ENCODE measurements at places on chromosomes 16 and 17. TPM values are rescaled to one million over a fixed set of nuclear protein-coding genes. Genes with fewer than 3 reads are reported as not detected.

DNA sequence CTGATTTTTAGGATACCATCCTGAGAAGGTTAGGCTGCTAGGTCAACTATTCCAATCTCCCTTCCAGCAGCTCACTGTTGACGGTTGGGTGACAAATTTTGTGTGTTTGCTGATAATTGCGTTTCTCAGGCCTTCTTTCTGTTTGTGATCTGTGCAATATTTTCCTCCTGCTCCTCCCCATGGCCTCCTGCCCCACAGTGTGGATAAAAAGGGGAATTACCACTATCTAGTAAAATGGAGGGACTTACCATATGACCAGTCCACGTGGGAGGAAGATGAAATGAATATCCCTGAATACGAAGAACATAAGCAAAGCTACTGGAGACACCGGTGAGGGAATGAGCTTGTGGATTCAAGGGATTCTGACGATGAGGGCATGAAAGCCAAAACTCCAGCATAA lies 9.2 kb downstream of the CHD3 start:
- H3K27me3 ChIP-seq: no peaks in the 10 kb centered on the region
- DNase-seq: peak; percentile 21
- no peak overlapping the region for H3K27ac ChIP-seq
- H3K4me1 ChIP-seq: no peaks in the 10 kb centered on the region
- no peak overlapping the region for H3K4me3 ChIP-seq

GRCh38 chr16:67594956-67595355 lies 32.6 kb downstream of the CTCF start:
- H3K4me1 ChIP-seq: peaks cover 11% of the 10 kb centered on the region
- no peak overlapping the region for H3K4me3 ChIP-seq
- no peaks in the 10 kb centered on the region for H3K27me3 ChIP-seq
- no peaks in the 10 kb centered on the region for H3K36me3 ChIP-seq

DNA sequence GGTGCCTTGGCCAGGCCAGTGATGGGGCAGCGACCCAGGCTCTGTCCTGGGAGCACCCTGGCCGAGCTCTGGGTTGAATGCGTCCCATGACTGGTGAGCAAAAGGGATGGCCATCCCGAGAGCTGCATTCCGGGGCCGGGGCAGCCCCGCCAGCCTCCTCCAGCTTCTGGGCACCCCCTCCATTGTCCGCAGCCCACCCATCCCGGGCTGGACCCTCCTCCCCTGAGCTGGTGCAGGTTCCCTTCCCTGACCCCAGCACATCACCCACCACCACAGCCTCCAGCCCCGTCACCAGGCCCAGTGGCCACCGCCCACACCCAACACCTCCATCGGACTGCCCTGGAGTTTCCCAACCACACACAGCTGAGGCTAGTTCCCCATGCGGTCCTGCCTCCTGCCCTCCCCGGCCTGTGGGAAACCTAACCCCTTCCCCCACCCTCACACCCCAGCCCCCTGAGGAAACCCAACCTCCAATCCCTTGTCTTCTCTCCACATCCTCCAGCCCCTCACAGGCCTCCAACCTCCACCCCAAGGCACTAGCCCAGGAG lies 16.2 kb upstream of the PVALEF start:
- no peaks in the 10 kb centered on the region for H3K27me3 ChIP-seq
- H3K36me3 ChIP-seq: no peaks in the 10 kb centered on the region

KRT9 gene
- total RNA-seq: not detected

DNA sequence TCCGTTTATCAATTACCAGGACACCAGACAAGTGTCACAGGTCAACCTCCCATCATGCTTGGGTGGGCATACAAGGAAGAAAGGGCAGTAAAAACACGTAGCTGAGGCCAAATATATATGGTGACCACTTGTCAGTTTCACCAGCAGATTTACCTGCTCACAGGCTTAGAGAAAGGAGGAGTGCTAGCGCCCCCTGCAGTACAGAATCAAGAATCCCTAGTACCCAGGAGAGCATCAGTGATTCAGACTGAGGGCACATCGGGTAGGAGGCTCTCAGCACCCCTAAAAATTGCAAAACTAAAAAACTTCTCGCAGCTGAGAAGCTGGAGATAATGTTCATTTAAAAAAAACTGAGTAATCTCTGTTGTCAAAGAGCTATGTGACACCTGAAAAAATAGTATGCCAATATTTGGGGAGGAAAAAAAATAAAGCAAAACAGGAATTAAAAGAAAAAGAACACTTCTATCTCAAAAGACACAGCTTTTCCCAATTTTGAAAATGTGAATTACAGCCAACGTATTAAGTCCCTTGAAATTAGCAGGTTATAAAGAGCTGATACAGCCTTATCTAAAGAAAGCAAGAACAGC lies 21.2 kb upstream of the MON1B start:
- no peaks in the 10 kb centered on the region for H3K36me3 ChIP-seq
- peak; percentile 55 for DNase-seq
- no peak overlapping the region for H3K4me3 ChIP-seq
- H3K4me1 ChIP-seq: no peaks in the 10 kb centered on the region
- H3K27ac ChIP-seq: no peak overlapping the region

NUPR1 gene
- total RNA-seq: 16.5 TPM

DNA sequence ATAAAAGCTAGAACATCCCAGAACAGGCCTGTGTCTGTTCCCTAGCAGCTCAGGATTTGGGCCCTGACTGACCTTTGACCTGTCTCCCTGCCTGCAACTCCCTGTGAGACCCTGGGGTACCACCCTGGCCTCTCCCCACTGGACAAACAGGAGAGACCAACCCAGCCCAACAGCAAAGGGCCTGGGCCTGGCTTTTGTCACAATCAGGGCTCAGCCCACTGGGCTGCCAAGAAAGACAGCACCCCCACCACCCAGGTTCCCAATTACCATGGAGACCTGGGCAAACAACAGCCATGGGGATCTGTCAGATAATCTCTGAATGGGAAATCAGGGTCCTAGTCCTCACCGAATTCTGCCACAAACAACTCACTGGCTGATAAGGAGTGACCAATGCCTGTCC lies 11.1 kb downstream of the PLLP start:
- H3K4me3 ChIP-seq: no peak overlapping the region
- DNase-seq: no peak
- peaks cover 20% of the 10 kb centered on the region for H3K4me1 ChIP-seq
- no peak overlapping the region for H3K27ac ChIP-seq

EEF2K gene
- total RNA-seq: 15.0 TPM

DNA sequence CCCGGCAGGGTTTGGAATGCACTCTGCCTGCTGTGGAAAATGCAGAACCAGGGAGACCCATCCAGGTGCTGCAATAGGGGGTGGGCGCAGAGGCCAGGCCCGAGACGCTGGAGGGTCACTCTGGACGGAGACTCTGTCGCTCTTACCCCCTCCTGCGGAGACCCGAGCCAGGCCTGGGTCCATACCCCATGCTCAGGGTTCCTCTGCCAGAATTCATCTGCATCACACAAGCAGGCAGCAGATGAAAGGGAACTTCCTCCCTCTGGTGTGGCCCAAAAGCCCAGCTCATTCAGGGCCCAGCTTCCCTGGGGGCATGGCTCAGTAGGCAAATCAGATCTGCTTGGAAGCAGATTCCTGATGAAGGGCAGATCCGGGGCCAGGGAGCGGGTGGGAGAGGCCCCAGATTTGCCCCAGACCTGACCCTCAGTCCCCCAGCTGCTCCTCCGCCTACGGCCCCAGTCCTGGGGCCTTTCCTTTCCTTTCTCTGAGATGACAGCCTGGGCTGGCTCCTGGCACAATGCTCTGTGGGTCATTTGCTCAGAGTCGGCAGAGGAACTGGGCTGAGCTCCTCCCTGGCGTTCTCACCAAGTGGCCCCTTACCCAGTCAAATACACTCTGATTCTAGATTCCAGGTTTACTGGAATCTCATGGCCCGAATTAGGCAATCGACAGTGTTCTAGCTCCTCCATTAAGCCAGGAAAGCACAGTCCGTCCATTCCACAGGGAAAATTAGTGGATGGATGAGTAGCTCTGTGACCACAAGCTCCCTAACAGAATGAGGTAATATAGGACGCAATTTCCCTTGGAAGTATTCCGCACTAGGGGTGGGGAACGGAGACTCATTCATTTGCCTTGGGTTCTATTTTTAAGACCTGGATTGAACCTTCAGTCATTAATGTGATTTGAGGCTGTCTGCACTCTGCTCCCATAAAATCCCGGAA lies 19.1 kb upstream of the RASD1 start:
- H3K4me1 ChIP-seq: peaks cover 26% of the 10 kb centered on the region
- H3K27ac ChIP-seq: no peak overlapping the region
- H3K27me3 ChIP-seq: no peaks in the 10 kb centered on the region

DNA sequence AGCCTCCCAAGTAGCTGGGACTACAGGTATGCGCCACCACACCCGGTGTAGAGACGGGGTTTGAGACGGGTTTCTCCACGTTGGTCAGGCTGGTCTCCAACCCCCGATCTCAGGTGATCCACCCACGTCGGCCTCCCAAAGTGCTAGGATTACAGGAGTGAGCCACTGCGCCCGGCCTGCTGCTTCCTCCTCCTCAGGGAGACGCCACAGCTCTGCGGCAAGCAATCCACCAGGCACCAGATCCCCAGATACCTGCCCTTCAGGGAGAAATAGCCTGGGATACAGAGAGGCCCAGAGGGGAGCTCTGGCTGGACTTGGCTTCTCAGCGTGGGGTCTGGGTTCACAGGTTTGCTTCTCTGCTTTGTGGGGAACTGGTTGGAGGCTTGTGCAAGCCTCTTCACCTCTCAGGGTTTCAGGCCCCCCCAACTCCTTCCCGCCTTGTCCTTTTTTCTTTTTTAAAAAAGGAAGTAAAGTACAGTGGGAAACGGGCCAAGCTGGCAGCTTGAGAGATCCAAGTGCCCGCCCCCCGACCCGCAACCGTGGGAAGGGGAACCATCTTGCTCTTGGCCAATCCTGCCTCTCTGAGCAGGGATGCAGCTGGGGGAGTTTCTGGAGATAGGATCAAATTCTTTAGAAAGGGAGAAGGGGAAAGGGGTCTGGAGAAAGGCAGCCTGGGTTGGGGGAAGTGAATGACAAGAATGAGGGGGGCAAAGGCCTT lies 2.6 kb upstream of the SPHK1 start:
- no peak for DNase-seq
- peaks cover 21% of the 10 kb centered on the region for H3K4me1 ChIP-seq
- H3K4me3 ChIP-seq: no peak overlapping the region

- peak; percentile 93 for DNase-seq
- peaks cover 8% of the 10 kb centered on the region for H3K36me3 ChIP-seq
- peaks cover 22% of the 10 kb centered on the region for H3K4me1 ChIP-seq
- no peaks in the 10 kb centered on the region for H3K27me3 ChIP-seq
- H3K4me3 ChIP-seq: no peak overlapping the region
Observed at GRCh38 chr16:74936902-74937560, 47.9 kb downstream of the WDR59 start.

CSH1 gene
- total RNA-seq: not detected

SPATA22 gene
- total RNA-seq: not detected

WSCD1 gene
- total RNA-seq: 56.7 TPM

DNA sequence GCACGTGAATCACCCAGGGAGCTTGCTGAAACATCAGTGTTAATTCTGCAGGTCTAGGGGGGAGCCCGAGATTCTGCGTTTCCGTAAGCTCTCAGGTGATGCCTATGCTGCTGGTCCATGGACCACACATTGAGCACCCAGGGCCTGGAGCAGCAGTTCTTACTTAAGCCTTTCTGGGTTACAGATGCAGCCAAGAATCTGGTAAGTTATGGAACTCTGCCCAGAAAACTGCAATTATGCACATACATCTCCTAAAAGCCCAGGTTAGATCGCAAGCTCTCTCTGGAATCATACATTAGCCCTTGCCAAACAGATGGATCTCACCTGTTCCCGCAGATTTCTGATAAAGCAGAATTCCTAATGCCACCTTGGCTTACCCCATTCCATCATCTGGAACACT lies 265.9 kb upstream of the SALL1 start:
- H3K36me3 ChIP-seq: no peaks in the 10 kb centered on the region
- no peak for DNase-seq
- no peak overlapping the region for H3K4me3 ChIP-seq
- no peaks in the 10 kb centered on the region for H3K27me3 ChIP-seq

- H3K27ac ChIP-seq: no peak overlapping the region
- no peaks in the 10 kb centered on the region for H3K27me3 ChIP-seq
- no peaks in the 10 kb centered on the region for H3K36me3 ChIP-seq
- H3K4me3 ChIP-seq: no peak overlapping the region
- no peaks in the 10 kb centered on the region for H3K4me1 ChIP-seq
- no peak for DNase-seq
Observed at GRCh38 chr16:316741-317464, 33.9 kb downstream of the PDIA2 start.

GRCh38 chr17:48579471-48579759 lies 1.3 kb upstream of the HOXB4 start:
- H3K36me3 ChIP-seq: no peaks in the 10 kb centered on the region
- no peak overlapping the region for H3K27ac ChIP-seq
- H3K4me1 ChIP-seq: peaks cover 25% of the 10 kb centered on the region

DNA sequence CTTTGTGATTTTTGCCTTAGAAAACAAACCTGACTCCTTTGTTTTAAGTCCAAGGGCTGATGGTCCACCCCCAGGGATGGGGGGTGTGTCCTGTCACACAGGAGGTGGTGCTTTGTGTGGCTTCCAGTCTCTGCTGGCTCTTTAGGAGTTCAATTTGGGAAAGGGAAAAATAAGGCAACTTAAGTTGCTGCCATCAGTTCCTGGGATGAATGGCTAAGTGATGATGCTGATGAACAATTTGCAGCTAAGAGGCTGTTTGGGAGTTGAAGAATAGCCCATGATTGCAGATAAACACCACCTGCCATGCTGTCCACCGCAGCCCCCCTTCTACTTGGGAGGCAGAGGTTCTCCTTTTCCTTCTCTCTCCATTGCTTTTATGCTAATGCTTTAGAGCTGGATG lies 40.2 kb downstream of the ARL4D start:
- DNase-seq: no peak
- no peak overlapping the region for H3K27ac ChIP-seq
- H3K36me3 ChIP-seq: no peaks in the 10 kb centered on the region
- no peaks in the 10 kb centered on the region for H3K27me3 ChIP-seq

GLP2R gene
- 0.06 TPM for total RNA-seq

PRDM7 gene
- total RNA-seq: not detected

DNA sequence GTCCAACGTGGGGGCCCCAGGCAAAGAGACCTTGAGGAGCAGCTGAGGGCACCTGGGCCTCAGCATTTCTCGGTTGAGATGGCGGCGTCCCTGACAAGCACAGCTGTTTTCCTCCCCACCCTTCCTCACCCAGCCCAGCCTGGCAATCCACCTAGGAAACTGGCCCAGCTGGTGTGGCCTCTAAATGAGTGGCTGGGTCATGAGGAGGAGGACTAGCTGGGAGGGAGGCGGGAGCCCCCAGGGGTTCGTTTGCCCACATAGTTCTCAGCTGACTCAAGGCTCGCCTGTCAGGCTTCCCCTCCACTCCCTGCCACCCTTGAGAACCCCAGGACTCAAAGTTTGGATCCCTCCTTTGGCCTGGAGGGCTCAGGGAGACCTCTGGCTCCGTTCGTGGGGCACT lies 5.9 kb downstream of the RNF222 start:
- no peaks in the 10 kb centered on the region for H3K27me3 ChIP-seq
- no peak overlapping the region for H3K27ac ChIP-seq
- DNase-seq: peak; percentile 16
- H3K4me1 ChIP-seq: peaks cover 11% of the 10 kb centered on the region

DNA sequence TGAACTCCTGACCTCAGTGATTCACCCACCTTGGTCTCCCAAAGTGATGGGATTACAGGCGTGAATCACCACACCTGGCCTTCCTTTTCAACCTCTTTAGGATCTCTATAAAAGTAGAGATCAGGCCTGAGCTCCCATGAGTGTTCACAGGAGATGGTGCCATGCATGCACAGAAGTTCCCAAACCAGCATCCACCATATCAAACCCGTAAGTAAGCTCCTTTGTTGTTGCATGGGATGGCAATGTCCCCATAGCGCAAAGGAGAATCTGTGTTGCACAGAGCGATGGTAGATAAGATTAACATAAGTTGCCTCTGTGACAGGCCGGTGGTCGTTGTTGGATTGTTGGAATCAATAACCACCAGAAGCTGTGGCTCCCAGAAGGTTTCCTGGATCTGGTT lies 34.8 kb upstream of the PPM1D start:
- no peak overlapping the region for H3K27ac ChIP-seq
- peaks cover 7% of the 10 kb centered on the region for H3K4me1 ChIP-seq
- no peak overlapping the region for H3K4me3 ChIP-seq
- DNase-seq: no peak
- no peaks in the 10 kb centered on the region for H3K36me3 ChIP-seq
